Lower leg skin (tissue), 4 donors: ENCODE measurements at places on chromosomes 6 and 20. TPM values are rescaled to one million over a fixed set of nuclear protein-coding genes. Genes with fewer than 3 reads are reported as not detected.

SEL1L2 gene
- total RNA-seq = not detected

SIRPB1 gene
- total RNA-seq = 2.6 TPM

EPHA7 gene
- total RNA-seq = 1.0 TPM

EBF4 gene
- total RNA-seq = 6.5 TPM

LPA gene
- total RNA-seq = not detected

EPB41L2 gene
- 19.4 TPM for total RNA-seq

PSORS1C2 gene
- 34.8 TPM for total RNA-seq

IP6K3 gene
- total RNA-seq = 0.45 TPM

WFDC8 gene
- total RNA-seq = not detected

ULBP2 gene
- not detected for total RNA-seq

RNF39 gene
- total RNA-seq = 104 TPM

MYLK2 gene
- 0.10 TPM for total RNA-seq

B3GAT2 gene
- total RNA-seq = not detected

TBXT gene
- not detected for total RNA-seq

HLA-DRB5 gene
- 0.25 TPM for total RNA-seq

KIFC1 gene
- total RNA-seq = 4.1 TPM

GDAP1L1 gene
- not detected for total RNA-seq

RNF182 gene
- 0.42 TPM for total RNA-seq

SIRPG gene
- total RNA-seq = not detected

BTBD9 gene
- total RNA-seq = 10.6 TPM

HLA-DRA gene
- 228 TPM for total RNA-seq

CLDN20 gene
- total RNA-seq = not detected

FOXF2 gene
- 0.59 TPM for total RNA-seq

EYS gene
- total RNA-seq = not detected

ECT2L gene
- total RNA-seq = 0.26 TPM

TOX2 gene
- total RNA-seq = 1.8 TPM

RBBP8NL gene
- total RNA-seq = 8.5 TPM

TRIM15 gene
- total RNA-seq = 1.2 TPM

OPN5 gene
- not detected for total RNA-seq

HLA-DMB gene
- total RNA-seq = 16.3 TPM

CRIP3 gene
- total RNA-seq = 0.30 TPM

DOP1A gene
- 32.6 TPM for total RNA-seq

NR2E1 gene
- not detected for total RNA-seq

DEFB118 gene
- not detected for total RNA-seq

BNIP5 gene
- total RNA-seq = not detected

CHMP4B gene
- 113 TPM for total RNA-seq

CST2 gene
- not detected for total RNA-seq

HMGN3 gene
- total RNA-seq = 10.8 TPM

WFDC10B gene
- total RNA-seq = not detected

RSPH4A gene
- total RNA-seq = 0.68 TPM

PSORS1C1 gene
- 21.4 TPM for total RNA-seq

WFDC2 gene
- 11.3 TPM for total RNA-seq

LIN28B gene
- not detected for total RNA-seq

AFG1L gene
- 2.1 TPM for total RNA-seq

OXT gene
- not detected for total RNA-seq

LAMA2 gene
- 24.0 TPM for total RNA-seq

SLC25A27 gene
- total RNA-seq = 21.4 TPM

MYH7B gene
- 0.23 TPM for total RNA-seq

C6orf52 gene
- total RNA-seq = not detected

ISM1 gene
- 27.6 TPM for total RNA-seq

ULBP1 gene
- 0.38 TPM for total RNA-seq

RGS17 gene
- 0.08 TPM for total RNA-seq

SAMD3 gene
- total RNA-seq = not detected

SLC24A3 gene
- total RNA-seq = 6.2 TPM

SLC17A9 gene
- 0.46 TPM for total RNA-seq

EDN3 gene
- 0.38 TPM for total RNA-seq

L3MBTL1 gene
- total RNA-seq = 5.2 TPM

RIPPLY2 gene
- not detected for total RNA-seq
